ENCODE measurements at places on chromosomes 1 and 21.

- no peak for DNase-seq
Observed at GRCh38 chr1:230253150-230253549, 173.0 kb downstream of the PGBD5 start.

- no peak for DNase-seq
Observed at GRCh38 chr1:229001467-229002011, 266.3 kb downstream of the RHOU start.

GRCh38 chr1:201625851-201626251, 86.9 kb downstream of the NAV1 start:
- DNase-seq, result no peak

- DNase-seq, result no peak
Observed at GRCh38 chr1:115492019-115492595, 149.7 kb upstream of the VANGL1 start.

- no peak for DNase-seq
Observed at GRCh38 chr1:31923901-31924535, 14.2 kb downstream of the PTP4A2 start.

DNA sequence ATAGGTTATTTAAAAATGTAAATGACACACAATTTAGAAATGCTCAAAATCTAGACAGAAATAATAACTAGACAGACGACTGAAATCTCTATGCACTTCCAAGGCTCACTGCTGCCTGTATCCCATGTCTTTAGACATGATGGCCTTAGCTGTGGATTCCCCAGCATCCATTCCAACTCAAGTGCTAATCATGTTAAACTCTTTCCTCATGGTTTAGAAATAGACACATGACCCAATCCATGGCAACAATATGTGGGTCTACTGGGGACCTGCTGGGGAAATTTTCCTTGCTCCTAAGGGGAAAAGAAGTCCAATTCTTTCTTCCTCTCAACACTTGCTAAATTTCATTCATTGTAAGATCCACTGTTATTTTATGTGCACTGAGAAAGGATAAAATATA, 188.5 kb downstream of the SLC45A1 start:
- no peak for DNase-seq

DNA sequence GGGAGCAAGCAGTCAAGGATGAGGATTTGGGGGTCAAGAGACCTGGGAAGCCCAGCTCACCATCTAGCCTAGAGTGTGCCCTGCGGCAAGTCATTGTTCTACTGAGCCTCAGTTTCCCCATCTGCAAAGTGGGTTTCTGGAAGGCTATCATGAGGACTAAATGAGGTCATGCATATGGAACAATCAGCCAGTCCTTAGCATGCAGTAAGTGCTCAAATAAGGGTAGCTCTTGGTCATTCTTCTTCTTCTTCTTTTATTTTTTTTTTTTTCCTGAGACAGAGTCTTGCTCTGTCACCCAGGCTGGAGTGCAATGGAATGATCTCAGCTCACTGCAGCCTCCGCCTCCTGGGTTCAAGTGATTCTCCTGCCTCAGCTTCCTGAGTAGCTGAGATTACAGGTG, 99.9 kb upstream of the RUNX3 start:
- no peak for DNase-seq

GRCh38 chr1:24107462-24108138, 4.3 kb downstream of the MYOM3 start:
- no peak for DNase-seq

DNA sequence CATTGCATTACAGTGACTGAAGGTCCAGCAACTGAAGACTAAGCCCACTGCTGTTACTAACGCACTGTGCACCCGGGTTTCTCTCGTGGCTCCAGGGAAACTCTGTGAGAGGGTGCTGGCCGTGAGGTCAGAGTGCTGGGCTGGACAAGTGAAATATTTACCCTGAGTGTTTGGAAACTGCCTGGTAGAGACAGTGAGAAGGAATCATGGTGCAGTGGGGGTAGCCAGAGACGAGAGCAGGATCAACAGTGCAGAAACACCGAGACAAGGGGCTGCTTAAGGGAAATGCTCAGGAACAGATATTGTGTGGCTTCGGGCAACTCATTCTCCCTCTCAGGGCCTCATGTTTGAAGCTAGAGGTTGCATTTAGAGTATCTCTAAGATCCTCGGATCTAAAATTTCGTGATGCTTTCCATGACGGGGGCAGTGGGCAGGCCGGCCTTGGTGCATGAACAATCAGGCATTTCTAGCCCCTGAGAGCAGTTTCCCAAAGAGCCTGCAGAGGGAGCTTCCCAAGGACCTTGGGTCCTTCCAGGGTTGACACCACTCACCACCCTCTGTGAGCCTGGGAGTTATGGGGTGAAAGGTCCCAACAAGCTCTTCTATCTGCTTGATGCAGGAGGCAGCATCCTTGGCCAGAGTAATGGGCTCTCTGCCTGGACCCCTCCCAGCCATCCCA, 9.7 kb downstream of the CD2 start:
- DNase-seq, result no peak

GRCh38 chr1:210367566-210367965, 38.9 kb downstream of the HHAT start:
- DNase-seq, result no peak

DNA sequence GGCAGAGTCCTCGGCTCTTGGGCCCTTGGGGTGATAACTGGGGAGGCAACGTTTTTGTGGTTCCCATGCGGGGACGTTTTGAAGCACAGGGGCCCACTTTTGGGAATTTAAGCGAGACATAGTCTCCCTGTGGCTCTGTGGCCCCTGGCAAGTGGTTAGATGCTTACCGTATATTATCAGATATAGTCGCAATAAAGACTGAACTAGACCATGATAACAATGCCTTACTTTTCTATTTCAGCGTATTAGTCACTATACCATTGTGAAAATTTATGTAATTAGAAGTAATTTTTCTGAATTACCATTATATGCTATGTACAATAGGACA, 538 bp upstream of the RCAN1 start:
- no peak for DNase-seq

DNA sequence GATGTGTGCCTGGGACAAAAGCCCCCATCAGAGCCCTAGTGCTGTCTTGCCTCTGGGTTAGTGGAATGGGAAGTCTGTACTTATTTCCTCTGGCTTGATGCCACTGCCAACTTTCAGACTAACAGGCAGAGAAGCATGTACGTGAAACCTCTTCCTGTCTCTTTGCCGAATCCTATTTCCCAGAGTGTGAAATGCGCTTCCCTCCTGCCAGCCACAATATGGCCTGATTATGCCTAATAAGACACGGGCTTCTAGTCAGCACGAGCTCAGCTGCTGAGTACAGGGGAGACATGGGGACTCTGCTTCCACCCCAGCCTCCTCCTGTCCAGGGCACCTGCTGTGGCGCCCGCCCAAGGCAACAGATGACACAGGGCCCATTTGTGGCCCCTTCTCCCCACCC, 111.4 kb downstream of the KCND3 start:
- DNase-seq, result no peak

DNA sequence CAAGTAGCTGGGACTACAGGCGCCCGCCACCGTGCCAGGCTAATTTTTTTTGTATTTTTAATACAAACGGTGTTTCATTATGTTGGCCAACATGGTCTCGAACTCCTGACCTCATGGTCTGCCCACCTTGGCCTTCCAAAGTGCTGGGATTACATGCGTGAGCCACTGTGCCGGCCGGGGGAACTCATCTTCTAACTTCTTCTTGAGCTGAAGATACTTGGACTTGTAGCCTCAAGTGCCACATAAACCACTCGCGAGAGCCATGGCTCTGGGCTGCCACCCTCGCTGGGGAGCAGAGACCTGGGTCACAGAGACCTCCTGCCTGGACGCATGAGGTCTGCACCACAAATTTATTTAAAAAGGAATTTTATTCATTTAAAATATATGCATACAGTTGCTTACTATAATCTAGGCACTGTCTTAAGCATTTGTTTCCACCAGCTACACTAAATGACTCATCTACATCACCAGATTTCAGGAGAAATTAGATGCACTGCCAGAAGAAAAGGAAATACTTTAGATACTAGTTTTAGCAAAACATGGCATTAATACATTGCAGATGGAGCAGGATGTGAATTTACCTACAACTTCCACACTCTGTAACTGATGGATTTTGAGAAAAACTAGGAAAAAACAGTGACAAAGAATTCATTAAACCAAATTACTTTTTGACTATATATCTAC, 29.9 kb upstream of the PUM1 start:
- DNase-seq, result no peak

DNA sequence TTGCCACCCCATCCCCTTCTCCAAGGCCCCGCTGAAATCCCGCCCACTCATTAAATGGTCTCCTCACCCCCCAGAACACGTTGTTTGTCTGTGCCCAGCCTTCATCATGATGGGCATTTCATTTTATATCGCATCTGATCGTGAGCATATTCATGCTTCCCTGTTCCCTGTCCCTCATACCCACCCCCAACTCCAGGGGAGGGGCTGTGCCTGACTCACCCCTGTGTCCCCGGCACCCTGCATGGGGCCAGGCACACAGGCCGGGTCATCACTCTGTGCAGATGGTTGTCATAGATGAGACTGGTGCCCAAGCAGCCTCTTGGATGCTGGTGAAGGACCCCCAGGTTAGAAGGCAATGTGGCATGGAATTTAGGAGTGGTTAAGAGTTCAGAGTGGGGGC, 11.0 kb downstream of the CAMK2N1 start:
- DNase-seq, result no peak

DNA sequence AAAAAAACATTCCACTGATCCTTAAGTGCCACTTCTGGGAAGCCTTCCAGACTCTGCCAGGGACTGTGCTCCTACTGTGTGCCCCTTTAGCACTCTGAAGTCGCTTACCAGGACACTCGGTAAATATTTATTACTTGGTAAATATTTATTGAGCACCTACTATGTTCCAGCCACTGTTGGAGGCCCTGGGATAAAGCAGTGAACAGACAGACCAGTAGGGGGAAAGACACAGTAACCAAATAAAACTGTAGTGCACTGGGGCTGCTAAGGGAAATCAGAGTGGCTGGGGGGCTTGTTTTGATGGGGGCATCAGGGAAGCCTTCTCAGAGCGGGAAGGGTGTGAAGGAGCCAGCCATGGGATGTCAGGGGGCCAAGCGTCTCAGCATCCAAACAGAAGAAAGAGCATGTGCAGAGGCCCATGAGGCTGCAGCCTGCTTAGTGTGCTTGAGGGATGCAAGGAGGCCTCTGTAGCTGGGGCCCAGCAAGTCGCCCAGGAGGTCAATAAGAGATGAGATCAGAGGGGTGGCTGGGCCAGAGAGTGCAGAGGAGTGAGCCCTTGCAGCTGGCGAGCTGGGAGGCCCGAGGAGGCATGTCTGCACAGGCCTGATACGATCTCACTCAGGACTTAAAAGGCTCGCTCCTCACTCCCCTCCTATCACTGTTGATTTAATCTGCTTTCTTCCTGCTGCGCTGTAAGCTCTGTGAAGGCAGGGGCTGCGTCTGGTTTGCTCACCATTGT, 28.6 kb downstream of the KAZN start:
- no peak for DNase-seq

DNA sequence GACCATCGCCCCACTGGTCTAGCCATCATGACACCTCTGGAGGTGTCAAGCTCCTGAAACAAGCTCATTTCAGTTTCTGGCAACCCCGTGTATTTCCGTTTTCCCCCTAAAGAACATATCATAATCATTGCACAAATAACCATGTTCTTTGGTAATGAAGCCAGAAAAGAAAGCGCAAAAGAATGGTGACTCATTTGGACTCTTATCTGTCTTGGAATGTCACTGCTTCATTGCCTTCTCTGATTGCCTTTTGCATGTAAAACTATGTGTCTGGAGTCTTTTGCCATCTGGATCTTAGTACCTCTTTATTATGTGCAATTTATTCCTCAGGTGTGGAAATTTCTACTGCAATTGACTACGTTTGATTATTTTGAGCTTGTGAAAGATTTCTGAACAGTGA, 110.5 kb downstream of the COLGALT2 start:
- DNase-seq, result no peak

- DNase-seq, result no peak
Observed at GRCh38 chr1:226432586-226433340, 24.9 kb upstream of the PARP1 start.

GRCh38 chr1:167923324-167924056, 9.6 kb upstream of the ADCY10 start:
- no peak for DNase-seq

GRCh38 chr1:212203630-212204029, 81.6 kb upstream of the PPP2R5A start:
- no peak for DNase-seq

DNA sequence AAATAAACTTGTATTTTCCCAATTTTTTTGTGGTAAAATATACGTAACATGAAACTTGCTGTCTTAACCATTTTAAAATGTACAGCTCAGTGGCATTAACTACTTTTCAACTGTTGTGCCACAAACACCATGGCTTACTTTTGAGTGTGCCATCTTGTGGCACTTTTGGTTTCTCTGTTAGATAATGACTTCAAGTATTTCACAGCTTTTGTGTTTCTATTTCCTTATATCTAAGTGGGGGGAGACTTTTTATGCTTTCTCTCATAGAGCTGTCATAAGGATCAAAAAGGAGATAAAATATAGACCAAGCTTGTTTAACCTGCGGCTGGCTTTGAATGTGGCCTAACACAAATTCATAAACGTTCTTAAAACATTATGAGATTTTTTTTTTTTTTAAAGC, 44.3 kb downstream of the CDC14A start:
- DNase-seq, result no peak

DNA sequence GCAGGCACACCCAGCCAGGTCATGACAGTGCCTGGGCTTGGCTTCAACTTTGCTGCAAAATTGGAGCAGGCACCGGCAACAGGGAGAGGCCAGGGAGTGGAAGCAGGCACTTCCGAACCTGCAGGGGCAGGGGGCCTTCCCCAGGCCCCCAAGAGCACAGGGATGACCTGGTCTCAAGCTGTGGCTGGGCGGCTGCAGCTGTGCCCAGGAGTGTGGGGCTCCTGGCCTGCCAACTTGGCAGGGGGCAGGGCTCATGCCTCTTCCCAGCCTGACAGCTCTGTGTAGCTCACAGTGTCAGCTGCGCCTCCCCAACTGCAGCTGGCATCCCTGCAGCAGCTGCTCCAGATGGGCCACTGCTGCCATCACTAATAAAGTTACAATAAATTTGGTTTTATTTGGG, 51.5 kb upstream of the SCYL3 start:
- DNase-seq, result no peak

GRCh38 chr1:184493987-184494388, 107.2 kb downstream of the C1orf21 start:
- DNase-seq, result no peak

DNA sequence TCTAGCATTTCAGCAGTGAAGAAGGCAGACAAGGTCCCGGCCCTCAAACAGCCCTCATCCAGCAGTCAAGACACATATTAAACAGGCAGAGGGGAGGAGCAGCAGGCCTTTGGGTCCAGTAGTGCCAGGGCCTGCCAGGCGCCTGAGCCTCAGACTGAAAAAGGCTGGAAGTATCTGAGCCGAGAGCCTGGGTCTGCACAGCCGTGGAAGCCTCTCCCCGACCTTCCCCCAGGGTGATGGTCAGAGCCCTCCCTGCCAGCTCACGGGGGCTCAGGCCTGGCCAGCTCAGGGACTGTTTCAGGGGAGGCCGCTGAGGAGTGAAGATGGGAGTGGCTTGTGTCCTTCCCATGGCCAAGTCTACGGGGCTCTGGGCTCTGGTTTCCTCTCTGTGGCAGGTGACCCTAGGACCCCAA, 565.2 kb downstream of the PTPRU start:
- DNase-seq, result no peak
